CD4-positive, alpha-beta T cell treated with Interleukin-17A for 1 hour (primary cell): ENCODE measurements at places on chromosomes 7 and 10.
A peak's percentile ranks its signal among the peaks of the same experiment; 100 is the strongest.

GRCh38 chr7:142557971-142558582 lies 191.2 kb upstream of the PRSS1 start:
- peak; percentile 58 for DNase-seq

DNA sequence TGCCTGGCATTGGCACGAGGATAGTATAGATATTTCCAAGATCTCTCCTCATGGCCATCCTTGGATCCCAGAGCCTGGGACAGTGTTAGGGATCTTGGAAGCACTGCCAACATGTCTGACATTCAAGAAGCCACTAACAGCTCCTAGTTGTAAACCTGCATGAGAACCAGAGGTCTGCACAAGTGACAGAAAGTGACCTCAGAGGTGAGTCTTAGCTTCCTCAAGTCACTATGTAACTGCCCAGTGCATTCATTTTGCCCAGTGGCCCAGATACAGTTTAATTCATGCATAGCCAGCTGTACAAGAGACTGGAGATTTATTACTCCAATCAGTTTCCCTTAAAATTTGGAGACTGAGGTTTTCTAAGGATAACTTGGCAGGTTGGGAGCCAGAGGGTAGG lies 16.7 kb downstream of the SUGCT start:
- DNase-seq = no peak

DNA sequence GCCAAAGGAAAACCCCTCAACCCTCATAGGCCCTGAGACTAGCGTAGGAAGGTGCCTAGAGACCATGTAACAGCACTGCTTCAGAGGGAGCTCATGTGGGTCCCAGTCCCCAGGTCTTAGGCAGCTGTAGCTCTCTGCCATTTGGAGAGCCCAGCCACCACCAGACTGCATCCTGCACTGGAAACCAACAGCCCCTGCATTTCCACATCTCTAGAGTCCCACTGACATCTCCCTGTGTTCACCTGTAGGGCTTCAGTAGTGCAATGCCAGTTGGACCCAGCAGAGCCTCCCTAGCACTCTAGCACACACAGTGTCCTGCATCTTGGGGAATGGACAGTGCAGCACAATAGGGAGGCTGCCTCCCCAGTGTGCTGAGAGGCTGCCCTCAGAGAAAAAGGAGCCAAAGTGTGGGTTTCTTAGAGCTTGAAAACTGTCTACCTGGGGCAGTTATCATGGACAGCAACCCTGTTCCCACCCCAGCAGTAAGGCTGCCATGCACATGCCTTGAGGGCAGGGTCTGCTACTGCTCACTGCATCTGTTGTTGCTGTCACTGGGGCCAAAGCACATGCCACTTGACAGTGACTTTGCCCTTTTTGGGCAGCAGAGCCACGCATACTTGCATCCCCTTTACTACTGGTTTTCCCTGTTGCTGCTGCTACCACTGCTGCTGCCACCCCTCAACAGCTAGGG lies 46.7 kb upstream of the ANTXRL start:
- no peak for DNase-seq

DNA sequence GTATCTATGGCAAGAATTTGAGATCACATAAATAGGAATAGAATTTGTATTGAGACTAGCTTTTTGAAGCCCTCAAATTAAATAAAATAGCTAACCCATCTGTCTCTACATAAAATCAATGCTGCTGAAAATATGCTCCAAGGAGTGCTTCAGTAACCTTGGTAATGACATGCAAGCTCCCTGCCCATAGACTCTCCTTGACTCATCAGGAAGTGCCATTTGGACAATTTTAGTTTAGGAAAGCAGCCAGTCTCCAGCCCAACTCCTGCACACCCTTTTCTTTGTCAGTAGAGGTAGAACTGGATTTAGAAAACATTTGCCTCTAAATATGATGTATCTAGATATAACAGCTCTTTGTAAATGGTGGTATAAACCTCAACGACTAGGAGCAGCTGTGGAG lies 69.9 kb upstream of the PTPRZ1 start:
- no peak for DNase-seq

DNA sequence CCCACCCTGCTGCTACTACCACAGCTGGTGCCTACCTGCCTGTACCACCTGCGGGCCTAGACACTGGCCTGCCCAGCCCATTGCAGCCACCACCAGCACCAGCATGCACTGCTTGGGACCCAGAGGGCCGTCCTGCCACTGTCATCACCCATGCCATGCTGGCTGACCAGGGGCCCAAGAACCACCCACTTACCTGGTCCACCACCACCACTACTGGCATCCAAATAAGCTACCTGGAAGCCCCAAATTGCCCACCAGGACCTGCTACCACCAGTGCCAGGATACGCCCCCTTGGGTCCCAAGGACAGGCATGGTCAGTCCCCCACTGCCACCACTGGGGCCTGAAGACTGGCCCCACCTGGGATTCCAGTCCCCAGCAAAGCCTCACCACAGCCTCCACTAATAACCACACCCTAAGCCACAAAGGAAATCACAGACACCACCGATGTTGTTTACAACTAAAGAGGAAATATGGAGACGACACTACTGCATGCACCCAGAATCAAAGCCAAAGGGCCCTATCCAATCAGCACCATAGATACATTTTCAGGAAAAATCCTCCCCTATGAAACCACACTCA lies 70.5 kb upstream of the DIP2C start:
- DNase-seq = no peak

GRCh38 chr10:3750006-3750816 lies 34.8 kb downstream of the KLF6 start:
- DNase-seq = no peak

- DNase-seq = no peak
Observed at GRCh38 chr7:128003787-128004186, 27.4 kb downstream of the LRRC4 start.

DNA sequence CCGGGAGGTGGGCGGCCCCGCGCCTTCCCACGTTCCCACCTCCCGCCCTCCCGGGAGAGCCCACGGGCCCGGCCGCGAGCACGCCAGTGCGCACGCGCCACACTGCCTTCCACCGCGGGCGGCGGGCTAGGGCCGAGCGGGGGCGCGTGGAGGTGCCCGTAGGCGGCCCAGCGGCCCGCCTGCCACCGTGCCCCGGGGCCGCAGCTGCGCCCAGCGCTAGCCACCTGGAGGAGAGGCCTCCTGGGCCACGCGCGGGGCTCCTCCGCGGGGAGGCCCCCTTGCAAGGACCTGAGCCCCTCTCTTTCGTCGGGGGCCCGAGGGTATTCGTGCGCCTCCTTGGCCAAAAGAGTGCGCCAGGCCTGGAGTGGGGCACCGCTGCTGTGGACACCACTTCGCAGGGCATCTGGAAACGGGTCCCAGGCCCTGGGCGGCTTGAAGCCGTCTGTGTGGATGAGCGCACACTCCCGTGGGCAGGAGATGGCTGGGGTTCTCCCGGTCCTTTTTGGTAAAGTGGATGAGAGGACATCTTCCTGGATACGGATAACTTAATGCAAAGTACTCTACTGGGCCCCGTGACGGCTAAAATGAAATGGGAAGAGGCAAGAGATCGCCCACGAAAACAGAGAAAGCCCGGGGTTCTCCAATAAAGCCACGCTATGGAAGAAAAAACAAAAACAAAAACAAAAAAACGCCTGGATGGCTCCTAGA lies 9.0 kb upstream of the EBF3 start:
- no peak for DNase-seq

GRCh38 chr7:4174016-4174415 lies 508.1 kb upstream of the FOXK1 start:
- DNase-seq = no peak
